ENCODE measurements at places on chromosomes 3 and 15. TPM values are rescaled to one million over a fixed set of nuclear protein-coding genes. Genes with fewer than 3 reads are reported as not detected.

DNA sequence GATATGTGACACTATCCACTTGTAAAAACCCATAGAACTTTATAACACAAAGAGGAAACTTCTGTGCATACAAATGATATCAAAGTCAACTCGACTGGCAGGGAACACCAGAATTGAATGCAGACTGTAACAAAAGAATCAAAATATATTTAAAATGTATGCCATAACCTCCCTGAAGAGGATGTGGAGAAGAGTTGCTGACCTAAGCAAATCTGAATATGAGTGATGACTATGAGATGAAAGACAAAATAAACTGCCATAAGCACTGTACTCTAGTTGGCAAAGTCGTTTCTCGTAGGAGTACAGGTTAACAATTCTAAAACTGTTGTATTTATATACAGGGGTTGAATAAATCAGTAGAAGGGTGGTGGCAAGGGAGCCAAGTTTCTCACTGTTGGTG lies 482.1 kb downstream of the OCA2 start:
- H3K4me1 ChIP-seq: no peaks in the 10 kb centered on the region
- no peak overlapping the region for H3K4me3 ChIP-seq
- H3K36me3 ChIP-seq: no peaks in the 10 kb centered on the region
- H3K27ac ChIP-seq: no peak overlapping the region
- no peaks in the 10 kb centered on the region for H3K27me3 ChIP-seq

GRCh38 chr3:16449369-16449768 lies 64.1 kb downstream of the RFTN1 start:
- H3K4me3 ChIP-seq: no peak overlapping the region
- no peaks in the 10 kb centered on the region for H3K27me3 ChIP-seq
- no peak overlapping the region for H3K27ac ChIP-seq

The SCAMP2 gene
- 128 TPM for total RNA-seq

DNA sequence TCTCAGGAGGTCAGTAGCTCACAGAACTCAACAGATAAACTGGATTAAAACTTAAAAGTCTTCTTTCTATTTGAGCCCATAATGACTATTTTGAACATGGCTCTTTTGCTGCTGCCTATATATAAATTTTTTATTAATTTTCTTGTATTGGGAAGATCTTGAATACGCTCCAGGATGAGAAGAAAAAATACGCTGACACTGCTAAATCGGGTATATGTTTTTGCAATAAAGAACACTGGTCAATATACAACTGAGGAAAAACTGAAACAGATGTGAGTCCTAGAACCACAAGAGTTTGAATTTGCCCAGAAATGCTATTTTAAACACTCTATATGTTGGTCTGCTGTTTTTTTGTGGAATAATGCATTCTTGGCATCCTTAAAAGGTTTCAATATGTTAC lies 20.6 kb downstream of the WNT5A start:
- H3K27ac ChIP-seq: no peak overlapping the region
- H3K36me3 ChIP-seq: no peaks in the 10 kb centered on the region
- no peaks in the 10 kb centered on the region for H3K27me3 ChIP-seq
- no peaks in the 10 kb centered on the region for H3K4me1 ChIP-seq
- DNase-seq: no peak

- H3K4me3 ChIP-seq: peak within 1 kb of the TSS; percentile 93
- H3K4me1 ChIP-seq: peaks cover 54% of the 10 kb centered on the region
- peaks cover 42% of the 10 kb centered on the region for H3K36me3 ChIP-seq
- no peaks in the 10 kb centered on the region for H3K27me3 ChIP-seq
- DNase-seq: peak; percentile 93
- peak within 1 kb of the TSS; percentile 99 for H3K27ac ChIP-seq
Measured at GRCh38 chr3:28348629-28349468, at the start of the genes AZI2 and ZCWPW2. Gene AZI2, minus strand, starts transcription at chr3:28348824. Its CDS starts 8,207 bp downstream, at chr3:28340617. Gene ZCWPW2, plus strand, starts transcription at chr3:28348721. Its CDS starts 64,348 bp downstream, at chr3:28413069.

The EPHB1 gene
- 1.8 TPM for total RNA-seq

- H3K27ac ChIP-seq: no peak overlapping the region
- no peaks in the 10 kb centered on the region for H3K36me3 ChIP-seq
- H3K4me3 ChIP-seq: no peak overlapping the region
- DNase-seq: no peak
Measured at GRCh38 chr3:75294124-75294523, 370.0 kb upstream of the FRG2C start.

- no peaks in the 10 kb centered on the region for H3K27me3 ChIP-seq
- DNase-seq: no peak
- no peaks in the 10 kb centered on the region for H3K4me1 ChIP-seq
- no peak overlapping the region for H3K27ac ChIP-seq
Measured at GRCh38 chr15:25171111-25171811, 216.5 kb downstream of the SNRPN start.

- H3K4me3 ChIP-seq: no peak overlapping the region
- H3K27me3 ChIP-seq: peaks cover 18% of the 10 kb centered on the region
- peaks cover 22% of the 10 kb centered on the region for H3K4me1 ChIP-seq
- peak overlapping the region; percentile 13 for H3K27ac ChIP-seq
- no peak for DNase-seq
Measured at GRCh38 chr3:194270627-194271459, 80.3 kb downstream of the CPN2 start.

The OIP5 gene
- 18.9 TPM for total RNA-seq

The UROC1 gene
- total RNA-seq: not detected
